Activated naive CD4-positive, alpha-beta T cell treated with anti-CD3 and anti-CD28 coated beads, Interleukin-2, amount 10 ng/mL, durations not matched to agents 7 days and 5 days (primary cell): ENCODE measurements at places on chromosomes 6 and 20.

- no peak overlapping the region for H3K4me3 ChIP-seq
- no peak overlapping the region for H3K27ac ChIP-seq
- no peak for DNase-seq
- H3K4me1 ChIP-seq = no peaks in the 10 kb centered on the region
Measured at GRCh38 chr20:23513164-23513563, 22.2 kb downstream of the CST8 start.

- peaks cover 78% of the 10 kb centered on the region for H3K27me3 ChIP-seq
- H3K36me3 ChIP-seq = no peaks in the 10 kb centered on the region
- H3K4me1 ChIP-seq = peaks cover 22% of the 10 kb centered on the region
- H3K27ac ChIP-seq = no peak overlapping the region
- H3K4me3 ChIP-seq = no peak overlapping the region
- no peak for DNase-seq
Measured at GRCh38 chr6:158521759-158522158, 38.1 kb upstream of the TMEM181 start.

GRCh38 chr20:2748551-2749342 lies 51.7 kb downstream of the CPXM1 start:
- H3K27ac ChIP-seq = no peak overlapping the region
- H3K4me1 ChIP-seq = peaks cover 23% of the 10 kb centered on the region
- H3K27me3 ChIP-seq = peaks cover 75% of the 10 kb centered on the region
- H3K4me3 ChIP-seq = no peak overlapping the region

DNA sequence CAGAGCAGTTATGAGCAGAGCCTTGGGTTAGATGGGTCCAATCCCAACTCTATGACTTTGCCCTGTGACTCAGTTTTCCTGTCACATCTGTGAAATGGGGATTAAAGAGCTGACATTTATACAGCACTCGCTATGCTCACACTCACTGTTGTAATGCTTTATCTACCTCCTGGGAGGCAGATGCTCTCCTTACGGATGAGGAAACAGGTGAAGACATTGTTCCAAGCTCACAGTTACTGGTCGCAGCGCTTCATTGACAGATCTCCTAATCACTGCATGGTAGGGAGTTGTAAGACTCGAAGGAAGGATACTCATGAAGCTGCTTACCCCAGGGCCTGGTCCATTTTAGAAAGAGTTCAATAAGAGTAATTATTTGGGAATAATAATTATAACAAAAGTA lies 2.9 kb upstream of the MYLK2 start:
- DNase-seq = no peak
- no peak overlapping the region for H3K4me3 ChIP-seq
- H3K4me1 ChIP-seq = no peaks in the 10 kb centered on the region
- H3K27me3 ChIP-seq = peaks cover 8% of the 10 kb centered on the region
- H3K27ac ChIP-seq = no peak overlapping the region

DNA sequence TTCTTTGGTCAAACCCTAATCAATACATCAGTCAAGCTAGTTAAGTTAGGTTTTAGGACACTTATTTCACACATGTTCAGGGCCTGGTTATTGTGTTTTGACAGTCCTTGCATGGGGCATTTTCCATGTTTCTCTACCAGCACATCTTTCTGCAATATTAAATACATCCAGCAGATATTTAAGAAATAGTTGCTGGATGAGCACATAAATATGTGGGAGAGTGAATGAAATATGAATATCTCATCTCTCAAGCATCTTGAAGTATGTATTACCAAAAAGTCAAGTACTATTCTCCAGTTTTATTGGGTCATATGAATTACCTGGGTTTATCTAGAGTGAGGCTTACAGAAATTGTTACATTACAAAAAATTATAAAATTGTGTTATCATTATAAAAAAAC lies 621.9 kb upstream of the GJE1 start:
- no peak overlapping the region for H3K4me3 ChIP-seq
- H3K4me1 ChIP-seq = peaks cover 11% of the 10 kb centered on the region
- no peak overlapping the region for H3K27ac ChIP-seq

GRCh38 chr6:121848523-121849255 lies 413.2 kb downstream of the GJA1 start:
- H3K27ac ChIP-seq = no peak overlapping the region
- DNase-seq = no peak
- H3K36me3 ChIP-seq = no peaks in the 10 kb centered on the region

GRCh38 chr20:47205577-47206123 lies 150.8 kb downstream of the ZMYND8 start:
- peaks cover 14% of the 10 kb centered on the region for H3K36me3 ChIP-seq
- H3K4me1 ChIP-seq = no peaks in the 10 kb centered on the region
- no peak overlapping the region for H3K4me3 ChIP-seq

DNA sequence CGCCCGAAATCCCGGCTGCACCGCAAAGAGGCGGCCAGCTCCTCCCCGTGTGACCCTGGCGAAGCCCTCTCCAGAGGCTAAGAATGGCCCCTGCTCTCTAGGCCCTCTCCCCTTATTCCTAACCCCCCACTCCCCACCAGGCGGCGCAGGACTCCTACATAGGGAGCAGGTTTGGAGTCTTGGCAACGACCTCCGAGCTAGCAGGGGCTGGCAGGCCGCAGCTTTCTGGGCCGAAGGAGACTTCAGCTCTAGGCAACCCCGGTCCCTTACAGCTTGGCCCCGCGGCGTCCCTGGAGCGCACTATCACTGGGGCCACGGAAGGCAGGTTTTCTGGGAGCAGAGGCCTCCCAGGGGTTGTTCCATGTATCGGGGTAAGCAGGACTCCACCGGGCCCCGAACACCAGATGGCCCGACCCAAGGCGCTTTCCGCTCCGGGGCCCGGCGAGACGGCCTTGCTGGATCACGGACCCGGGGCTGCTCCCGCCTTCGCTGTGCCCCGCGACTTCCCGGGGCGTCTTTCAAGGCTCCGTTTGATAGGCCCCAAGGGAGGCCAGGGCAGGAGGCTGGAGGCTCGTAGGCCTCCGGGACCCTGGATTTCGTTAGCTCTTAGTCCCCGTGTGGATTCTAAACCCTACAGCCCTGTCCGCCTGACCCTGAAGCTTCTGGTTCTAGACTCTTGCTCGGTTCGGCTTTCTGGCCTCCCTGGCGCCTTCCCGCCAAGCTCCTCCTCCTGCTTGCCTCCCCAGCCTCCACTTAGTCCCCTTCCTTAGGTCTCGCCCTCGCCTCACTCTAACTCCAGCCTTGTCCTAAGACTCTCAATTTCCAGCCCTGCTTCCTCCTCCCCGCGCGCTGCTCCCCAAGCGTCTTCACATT lies 1.9 kb downstream of the SLC32A1 start:
- peak overlapping the region; percentile 84 for H3K27ac ChIP-seq
- H3K4me1 ChIP-seq = peaks cover 61% of the 10 kb centered on the region
- H3K36me3 ChIP-seq = peaks cover 26% of the 10 kb centered on the region
- DNase-seq = peak; percentile 69

DNA sequence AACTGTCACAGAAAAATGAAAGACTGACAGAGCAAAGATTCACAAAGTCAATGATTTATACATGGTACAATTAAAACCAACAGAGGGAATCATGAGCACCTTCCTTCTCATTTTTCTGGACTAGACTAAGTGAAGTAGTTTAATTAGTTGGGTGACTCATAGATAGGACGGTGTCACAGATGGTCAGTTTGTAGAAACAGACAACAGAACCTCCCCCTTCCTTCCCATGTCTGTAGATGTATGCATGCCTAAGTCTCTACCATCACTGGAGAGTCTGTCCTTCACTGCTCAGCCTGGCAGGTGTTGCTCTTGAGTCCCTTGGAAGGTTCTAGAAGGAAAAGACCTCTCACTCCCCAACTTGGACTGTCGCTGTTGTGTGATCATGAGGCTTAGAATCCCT lies 75.4 kb upstream of the EEF1E1 start:
- peaks cover 3% of the 10 kb centered on the region for H3K27me3 ChIP-seq
- no peaks in the 10 kb centered on the region for H3K36me3 ChIP-seq
- H3K4me1 ChIP-seq = no peaks in the 10 kb centered on the region
- H3K4me3 ChIP-seq = no peak overlapping the region

- peaks cover 11% of the 10 kb centered on the region for H3K4me1 ChIP-seq
- H3K36me3 ChIP-seq = peaks cover 9% of the 10 kb centered on the region
- H3K27ac ChIP-seq = no peak overlapping the region
- no peak overlapping the region for H3K4me3 ChIP-seq
- no peaks in the 10 kb centered on the region for H3K27me3 ChIP-seq
Measured at GRCh38 chr20:25323496-25324246, 67.0 kb downstream of the ABHD12 start.

DNA sequence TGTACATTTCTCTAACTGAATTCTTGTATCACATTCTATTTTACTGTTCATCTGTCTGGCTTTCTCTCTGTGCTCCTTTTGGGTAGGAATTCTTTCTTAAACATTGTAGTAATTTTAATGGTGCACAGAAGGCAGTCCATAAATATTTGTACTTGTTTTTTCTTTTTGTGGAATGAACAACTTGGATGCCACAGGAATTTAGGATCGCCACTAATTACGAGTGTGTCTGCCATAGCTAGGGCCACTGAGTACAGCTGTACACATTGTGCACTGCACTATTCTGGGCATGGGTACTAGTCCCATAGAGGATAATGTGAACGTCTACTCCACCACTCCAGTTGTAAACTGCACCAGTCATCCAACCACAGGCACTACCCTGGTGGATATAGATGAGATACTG lies 39.3 kb upstream of the TMEM200A start:
- no peak for DNase-seq
- H3K27me3 ChIP-seq = peaks cover 8% of the 10 kb centered on the region
- H3K4me1 ChIP-seq = peaks cover 10% of the 10 kb centered on the region
- H3K4me3 ChIP-seq = no peak overlapping the region
- H3K36me3 ChIP-seq = no peaks in the 10 kb centered on the region

- H3K27me3 ChIP-seq = no peaks in the 10 kb centered on the region
- no peak overlapping the region for H3K27ac ChIP-seq
- H3K4me1 ChIP-seq = no peaks in the 10 kb centered on the region
- no peak overlapping the region for H3K4me3 ChIP-seq
- no peaks in the 10 kb centered on the region for H3K36me3 ChIP-seq
Measured at GRCh38 chr6:100175814-100176310, 181.8 kb upstream of the MCHR2 start.

GRCh38 chr20:8433291-8433690 lies 301.2 kb downstream of the PLCB1 start:
- H3K27ac ChIP-seq = no peak overlapping the region
- no peaks in the 10 kb centered on the region for H3K27me3 ChIP-seq
- DNase-seq = no peak

GRCh38 chr6:21213492-21213891 lies 380.1 kb upstream of the SOX4 start:
- no peak overlapping the region for H3K4me3 ChIP-seq
- no peak overlapping the region for H3K27ac ChIP-seq
- peaks cover 3% of the 10 kb centered on the region for H3K36me3 ChIP-seq
- no peak for DNase-seq
- no peaks in the 10 kb centered on the region for H3K27me3 ChIP-seq

DNA sequence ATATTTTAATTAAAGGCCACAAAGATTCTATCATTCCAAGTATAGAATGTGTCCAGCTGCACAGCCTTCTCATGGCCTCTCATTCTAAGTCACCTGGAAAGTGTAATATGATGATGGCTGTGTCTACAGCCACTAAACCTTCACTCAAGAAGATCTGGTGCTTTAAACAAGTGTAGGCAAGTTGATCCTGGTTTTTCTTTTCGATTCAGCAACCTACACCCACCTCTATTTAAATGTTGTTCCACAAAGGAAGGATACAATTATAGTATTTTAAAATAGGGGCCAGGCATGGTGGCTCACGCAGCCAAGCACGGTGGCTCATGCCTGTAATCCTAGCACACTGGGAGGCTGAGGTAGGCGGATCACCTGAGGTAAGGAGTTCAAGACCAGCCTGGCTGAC lies 25.5 kb upstream of the DST start:
- H3K27ac ChIP-seq = no peak overlapping the region
- no peaks in the 10 kb centered on the region for H3K27me3 ChIP-seq
- DNase-seq = no peak
- no peaks in the 10 kb centered on the region for H3K36me3 ChIP-seq

DNA sequence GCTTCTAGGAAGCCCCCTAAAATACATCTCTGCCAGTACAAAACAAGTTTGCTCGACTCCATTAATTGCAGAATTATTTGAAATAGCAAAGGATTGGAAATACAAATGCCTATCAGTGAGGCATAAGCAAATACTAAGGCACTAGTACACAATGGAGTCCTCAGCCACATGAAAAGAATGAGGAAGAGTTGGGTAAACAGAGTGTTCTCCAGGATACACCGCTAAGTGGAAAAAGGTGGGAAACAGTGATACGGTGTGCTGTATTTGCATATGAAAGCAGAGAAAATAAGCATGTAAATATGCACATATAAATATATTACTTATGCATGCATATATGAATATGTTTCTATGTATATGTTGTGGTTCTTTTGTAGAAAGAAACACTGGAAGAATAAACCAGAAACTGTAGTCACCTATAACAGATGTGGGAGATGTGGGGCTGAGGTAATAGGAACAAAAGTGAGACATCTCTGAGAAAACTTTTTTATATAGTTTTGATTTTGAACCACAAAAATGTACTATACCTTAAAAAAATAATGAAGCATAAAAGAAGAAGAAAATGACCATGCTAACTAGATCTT lies 143.4 kb upstream of the MYLIP start:
- no peak overlapping the region for H3K27ac ChIP-seq
- H3K36me3 ChIP-seq = no peaks in the 10 kb centered on the region
- no peak for DNase-seq
- no peaks in the 10 kb centered on the region for H3K4me1 ChIP-seq
- H3K4me3 ChIP-seq = no peak overlapping the region

DNA sequence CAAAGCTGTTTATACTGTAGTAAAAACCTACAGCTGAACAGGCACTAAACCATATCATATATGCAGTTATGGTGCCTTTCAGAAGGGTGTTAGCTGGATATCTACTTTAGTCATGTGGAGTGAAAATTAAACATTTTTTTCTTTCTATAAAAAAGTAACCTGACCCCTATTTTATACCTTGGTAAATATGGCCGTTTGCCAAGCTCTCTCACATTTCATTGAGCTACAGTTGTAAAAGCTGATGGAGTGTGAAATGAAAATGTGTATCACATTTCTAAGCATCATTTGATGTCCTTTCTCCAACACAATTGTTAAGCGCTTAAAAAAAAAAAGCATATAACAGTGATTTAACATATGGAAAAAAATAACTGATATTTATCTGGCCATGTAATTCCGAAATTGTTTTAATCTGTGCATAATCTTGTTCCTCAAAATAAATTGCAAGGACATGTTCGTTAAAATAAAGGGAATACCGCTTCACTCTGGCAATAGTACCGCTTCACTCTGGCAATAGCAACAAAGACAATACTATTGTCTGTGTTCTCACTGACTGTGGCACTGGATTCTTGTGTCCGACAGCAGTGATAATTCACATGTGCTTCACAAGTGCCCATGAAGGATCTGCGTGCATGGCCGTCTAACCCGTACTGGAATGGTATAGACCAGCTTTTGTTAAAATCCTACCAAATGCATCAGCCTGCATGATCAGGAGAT lies 391.8 kb upstream of the SOX4 start:
- no peaks in the 10 kb centered on the region for H3K27me3 ChIP-seq
- peaks cover 4% of the 10 kb centered on the region for H3K4me1 ChIP-seq
- H3K27ac ChIP-seq = no peak overlapping the region
- peaks cover 7% of the 10 kb centered on the region for H3K36me3 ChIP-seq
- H3K4me3 ChIP-seq = no peak overlapping the region
- DNase-seq = no peak

GRCh38 chr6:113925378-113925777 lies 45.6 kb downstream of the HDAC2 start:
- H3K4me1 ChIP-seq = peaks cover 10% of the 10 kb centered on the region
- no peaks in the 10 kb centered on the region for H3K36me3 ChIP-seq
- H3K4me3 ChIP-seq = no peak overlapping the region
- DNase-seq = no peak
- peaks cover 16% of the 10 kb centered on the region for H3K27me3 ChIP-seq
- no peak overlapping the region for H3K27ac ChIP-seq
